Fibroblast of skin of right quadriceps (primary cell): ENCODE measurements at places on chromosomes 7 and 10.

DNA sequence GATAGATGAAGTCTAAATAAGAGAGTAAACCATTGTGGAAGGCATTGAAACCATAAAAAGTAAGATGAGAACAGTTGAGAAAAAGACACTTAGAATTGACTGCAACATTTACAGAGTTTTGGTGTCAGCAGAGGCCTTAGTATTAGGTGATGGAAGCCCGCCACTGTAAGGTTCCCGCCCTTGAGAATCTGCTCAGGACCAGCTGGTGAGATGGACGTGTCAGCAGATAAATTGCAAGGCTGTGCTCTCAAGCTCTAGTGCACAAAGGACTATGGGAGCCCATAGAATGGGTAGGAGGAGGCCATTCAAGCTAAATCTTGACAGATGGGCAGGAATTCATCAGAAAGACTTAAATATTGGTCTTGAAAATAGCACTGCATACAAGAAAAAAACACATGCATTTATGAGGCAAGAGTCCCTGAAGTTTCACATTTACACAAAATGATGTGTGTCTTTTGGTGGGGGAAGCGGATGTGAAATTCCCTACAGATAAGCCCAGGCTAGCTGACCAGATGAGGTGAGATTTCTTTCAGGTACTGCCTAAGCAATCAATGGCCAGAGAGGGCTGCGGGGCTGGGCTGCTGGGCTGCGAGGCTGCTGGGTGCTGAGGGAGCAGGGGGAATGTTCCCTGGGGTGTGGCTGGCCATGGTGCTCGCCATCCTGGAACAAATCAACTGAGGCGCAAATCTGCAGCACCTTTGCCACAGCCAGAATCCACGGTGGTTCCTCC is 42.5 kb downstream of the SYPL1 start:
- DNase-seq: no peak

DNA sequence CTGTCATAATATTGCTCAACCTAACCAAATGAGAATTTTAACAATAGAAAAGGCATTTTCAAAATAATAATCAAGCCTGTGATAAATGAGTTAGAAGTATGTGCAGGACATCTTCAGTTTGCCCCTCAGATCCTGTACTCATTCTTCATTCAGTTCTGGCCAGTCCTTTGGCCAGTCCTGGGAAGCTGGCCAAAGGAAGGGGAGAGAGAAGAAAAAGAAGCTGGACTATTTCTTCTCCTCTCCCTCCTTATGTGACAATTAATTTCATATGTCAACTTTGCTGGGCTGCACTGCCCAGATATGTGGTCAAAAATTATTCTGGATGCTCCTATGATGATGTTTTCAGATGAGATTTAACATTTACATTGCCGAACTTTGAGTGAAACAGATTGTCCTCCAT is 31.6 kb upstream of the ITGB8 start:
- no peak for DNase-seq

DNA sequence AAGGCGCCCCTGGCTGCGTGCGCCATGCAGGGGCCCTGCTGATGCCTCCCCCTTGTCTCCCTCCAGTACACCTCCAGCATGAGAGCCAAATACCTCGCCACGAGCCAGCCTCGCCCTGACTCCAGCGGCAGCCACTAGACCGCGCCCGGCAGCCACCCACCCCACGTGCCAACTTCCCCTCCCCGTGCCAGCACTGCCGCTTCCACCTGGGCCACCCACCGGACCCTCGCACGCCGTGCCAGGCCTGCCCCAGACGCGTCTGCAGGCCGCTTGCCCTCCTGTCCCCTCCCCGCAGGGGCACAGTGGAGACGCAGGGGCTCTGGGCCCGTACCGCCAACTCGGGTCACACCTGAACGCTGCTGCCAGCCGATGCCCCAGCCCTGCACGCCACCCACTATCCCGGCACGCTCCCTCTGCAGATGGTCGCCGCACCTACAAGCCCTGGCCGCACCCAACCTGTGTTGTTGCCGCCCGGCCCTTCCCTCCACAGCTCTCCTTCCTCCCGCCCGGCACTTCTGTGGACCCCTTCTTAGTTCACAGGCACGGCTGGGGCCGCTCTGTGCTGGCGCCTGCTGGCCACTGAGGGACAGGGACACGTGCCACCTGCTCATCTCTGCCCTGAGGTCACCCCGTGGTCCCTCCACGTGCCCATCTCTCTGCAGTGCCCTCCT is 26.3 kb upstream of the AMZ1 start:
- DNase-seq: no peak

DNA sequence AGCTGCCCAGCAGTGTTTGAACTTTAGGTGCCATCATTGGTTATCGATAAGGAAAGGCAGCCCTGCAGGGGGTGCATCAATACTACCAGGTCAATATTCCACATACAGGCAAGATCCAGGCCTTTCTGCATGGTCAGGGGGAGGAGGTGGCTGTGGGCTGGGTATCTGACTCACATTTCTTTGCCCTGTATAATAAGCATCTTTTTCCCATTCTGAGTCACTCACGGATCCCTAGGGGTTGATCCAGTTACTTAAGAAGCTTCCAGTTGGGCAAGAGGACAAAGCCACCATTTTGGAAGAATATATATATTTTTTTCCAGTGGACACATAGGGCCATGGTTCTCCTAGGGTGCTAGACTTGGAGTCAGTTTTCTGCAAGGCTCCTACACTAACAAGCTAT is 114.2 kb upstream of the HABP2 start:
- peak; percentile 78 for DNase-seq

- DNase-seq: no peak
These were observed 50.2 kb downstream of the LOXL4 start for GRCh38 chr10:98217801-98218200.

DNA sequence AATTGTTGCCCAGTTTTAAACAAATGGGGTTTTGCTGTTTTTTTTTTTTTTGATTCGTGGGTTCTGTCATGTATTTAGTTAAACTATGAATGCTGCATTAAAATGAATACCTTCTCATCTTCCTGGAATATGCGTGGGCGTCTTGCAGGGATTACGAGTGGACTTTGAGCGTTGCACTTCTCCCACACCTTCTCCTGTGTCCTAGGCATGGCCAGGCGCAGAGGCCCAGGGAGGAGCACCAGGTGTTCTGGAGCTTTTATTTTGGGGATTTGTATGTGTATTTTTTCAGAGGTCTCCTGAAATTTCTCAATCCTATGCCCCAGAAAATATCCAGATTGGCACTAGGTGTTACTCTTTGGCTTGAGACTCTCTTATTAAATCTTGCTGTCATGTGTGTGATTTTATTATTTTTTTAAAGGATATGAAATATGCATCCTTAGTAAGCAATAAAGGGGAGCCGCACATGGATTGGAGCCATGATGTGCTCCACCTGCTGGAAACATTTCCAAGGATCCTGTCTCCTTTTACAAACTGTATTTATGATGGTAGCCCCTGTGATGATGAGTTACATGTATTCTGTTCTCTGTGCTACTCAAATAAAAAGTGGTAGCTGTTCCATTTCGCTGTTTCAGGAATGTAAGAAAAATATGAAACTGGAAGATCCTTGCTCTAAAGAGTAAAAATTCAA is 482.2 kb upstream of the KLF6 start:
- DNase-seq: no peak

DNA sequence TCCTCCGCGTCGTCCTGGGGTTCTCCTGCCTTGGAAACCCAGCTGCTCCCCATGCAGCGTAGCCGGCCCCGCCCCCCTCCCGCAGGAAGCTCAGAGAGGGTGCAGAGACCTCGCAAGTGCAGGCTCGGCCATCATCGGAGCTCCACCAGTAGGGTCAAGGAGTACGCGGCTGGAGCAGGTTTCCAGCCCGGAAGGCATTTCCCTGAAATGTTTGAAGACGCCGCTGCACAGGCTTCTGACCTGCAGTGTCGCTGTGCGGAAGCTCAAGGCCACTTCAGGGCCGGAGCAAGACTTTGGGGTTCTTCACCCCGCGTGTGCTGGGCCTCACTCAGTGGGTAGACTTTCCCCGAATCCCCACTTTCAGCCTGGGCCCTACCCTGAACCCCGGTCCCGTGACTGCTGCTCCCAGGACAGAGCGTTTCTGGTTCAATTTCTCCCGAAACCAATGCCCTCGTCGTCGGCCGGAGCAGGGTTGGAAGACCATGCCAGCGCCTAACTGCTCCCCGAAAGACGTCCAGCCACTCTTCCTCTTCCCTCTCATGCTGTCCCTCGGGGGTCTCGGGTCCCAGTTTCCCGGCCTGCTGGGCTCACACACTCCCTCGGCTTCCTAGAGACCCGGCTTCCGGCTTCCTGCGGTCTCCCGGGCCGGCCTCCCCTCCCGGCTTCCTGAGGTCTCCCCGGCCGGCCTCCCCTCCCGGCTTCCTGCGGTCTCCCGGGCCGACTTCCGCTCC is 52.1 kb downstream of the INSIG1 start:
- no peak for DNase-seq

GRCh38 chr7:27157702-27158431 is 1.4 kb upstream of the HOXA7 start:
- DNase-seq: no peak

DNA sequence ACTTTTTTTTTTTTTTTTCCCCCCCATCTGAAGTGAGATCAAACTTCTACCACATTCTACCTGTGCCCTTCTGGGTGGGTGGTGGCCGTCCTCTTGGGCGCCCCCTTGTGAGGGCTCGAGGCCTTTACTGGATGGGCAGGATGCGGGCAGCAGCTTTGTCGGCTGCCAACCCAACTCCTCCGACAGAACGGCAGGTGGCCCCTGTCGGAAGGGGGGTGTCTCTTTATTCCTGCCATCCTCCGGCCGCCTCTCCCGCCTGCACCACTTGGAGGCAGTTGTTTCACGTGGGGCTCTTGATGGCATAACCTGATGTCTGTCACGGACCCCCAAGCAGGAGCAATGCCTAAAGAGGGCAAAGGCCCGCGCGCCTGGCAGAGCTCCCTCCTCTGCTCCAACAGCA is 31.0 kb downstream of the AMZ1 start:
- DNase-seq: no peak

DNA sequence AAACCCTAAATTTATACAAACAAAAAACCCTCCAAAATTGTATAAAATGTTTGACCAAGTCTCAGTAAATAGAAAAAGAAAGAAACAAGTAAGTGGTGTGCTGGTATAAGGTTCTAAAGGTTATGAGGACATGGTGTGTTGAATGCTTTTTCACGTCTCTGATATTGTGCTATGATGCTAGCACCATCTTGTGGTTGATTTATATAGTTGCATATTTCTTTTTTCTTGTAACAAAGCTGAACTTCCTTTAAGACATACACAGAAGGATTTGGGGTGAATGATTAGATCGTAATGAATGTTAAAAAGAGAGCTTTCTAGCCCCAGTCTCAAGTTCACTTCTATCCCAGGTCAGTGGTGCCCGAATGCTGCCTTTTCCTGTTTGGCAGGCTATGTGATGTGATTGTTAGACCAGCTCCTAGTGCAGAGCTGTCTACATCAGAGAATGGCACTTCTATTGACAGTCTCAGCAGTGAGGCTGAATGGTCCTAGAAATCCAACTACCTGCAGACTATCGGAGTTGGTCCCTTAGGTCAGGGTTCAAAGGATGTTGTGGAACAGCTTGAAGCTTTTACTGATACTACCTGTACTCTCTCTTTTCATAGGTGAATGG is 25.0 kb downstream of the VTI1A start:
- peak; percentile 47 for DNase-seq

DNA sequence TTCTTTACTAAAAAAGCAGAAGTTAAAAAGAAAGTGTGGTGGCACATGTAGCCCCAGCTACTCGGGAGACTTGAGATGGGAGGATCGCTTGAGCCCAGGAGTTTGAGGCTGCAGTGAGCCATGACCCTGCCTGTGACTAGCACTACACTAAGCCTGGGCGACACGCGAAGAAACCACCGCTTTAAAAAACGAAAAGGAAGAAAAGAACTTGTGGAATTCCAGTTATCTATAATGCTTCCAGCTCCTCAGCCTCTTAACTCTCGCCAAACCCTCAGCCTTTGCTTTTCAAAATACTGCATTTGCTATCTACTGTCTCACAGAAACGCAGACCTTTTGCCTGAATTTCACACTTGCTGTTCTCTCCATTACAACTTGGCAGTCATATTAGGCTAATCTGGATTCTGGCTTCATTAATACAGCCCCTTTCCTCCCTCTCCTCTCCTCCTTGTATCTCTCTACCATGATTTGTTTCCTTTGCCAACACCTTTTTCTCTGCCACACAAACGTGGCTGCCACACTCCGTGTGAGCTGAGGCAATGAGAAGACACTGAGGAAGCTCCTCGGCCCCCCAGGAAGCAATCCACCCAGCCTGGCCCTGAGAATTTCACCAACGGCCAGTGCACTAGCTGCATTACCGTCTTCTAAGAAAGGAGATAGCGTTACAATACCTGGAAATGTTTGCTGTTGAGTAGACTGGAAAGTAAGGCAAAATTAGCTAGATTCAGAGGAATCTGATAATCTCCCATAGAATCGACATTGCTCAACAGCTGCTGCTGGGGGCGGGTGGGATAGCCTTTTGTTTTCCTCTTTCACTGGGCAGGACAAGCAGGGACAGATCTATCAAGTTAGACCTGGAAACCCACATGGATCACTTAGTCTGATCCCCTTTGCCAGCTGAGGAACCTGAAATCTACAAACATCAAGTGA is 37.2 kb downstream of the CALML5 start:
- peak; percentile 41 for DNase-seq

DNA sequence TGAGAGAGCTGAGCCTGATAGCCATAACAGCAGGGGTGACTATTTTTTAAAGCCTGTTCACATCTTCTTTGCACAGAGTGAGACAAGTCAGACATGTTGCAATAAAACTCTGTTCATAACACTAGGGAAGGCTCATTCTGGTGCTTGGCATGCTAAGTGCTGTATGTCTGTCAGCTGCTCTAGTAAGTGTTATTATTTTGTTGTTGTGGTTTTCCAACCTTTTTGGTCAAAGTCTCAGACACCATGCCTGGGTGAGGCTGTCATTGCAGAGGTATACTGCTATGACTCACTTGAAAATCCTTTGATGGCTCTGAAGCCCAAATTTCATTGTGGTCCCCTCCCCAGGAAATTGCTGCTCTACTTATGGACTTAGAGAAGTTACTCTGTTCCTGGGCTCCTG is 129.7 kb downstream of the ADRA2A start:
- no peak for DNase-seq

GRCh38 chr10:72050873-72051272 is 37.5 kb downstream of the SPOCK2 start:
- no peak for DNase-seq

DNA sequence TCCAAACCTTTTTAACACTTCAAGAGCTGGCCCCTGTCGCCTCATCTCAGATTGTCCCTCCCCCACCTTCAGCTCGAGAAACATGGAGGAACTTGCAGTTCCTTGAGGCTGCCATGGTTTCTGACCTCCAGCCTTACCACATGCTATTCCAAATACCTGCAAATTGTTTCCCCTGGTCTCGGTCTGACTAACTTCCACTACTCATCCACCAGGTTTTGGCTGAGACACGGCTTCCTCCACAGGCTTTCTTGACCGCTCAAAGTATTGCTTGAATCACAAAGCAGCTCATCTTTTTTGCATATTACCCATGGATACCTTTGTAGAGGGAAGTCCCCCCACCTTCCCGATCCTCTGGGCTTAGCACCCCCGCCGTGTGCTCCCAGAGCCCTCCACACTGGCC is 5.2 kb upstream of the SAMD8 start:
- no peak for DNase-seq

DNA sequence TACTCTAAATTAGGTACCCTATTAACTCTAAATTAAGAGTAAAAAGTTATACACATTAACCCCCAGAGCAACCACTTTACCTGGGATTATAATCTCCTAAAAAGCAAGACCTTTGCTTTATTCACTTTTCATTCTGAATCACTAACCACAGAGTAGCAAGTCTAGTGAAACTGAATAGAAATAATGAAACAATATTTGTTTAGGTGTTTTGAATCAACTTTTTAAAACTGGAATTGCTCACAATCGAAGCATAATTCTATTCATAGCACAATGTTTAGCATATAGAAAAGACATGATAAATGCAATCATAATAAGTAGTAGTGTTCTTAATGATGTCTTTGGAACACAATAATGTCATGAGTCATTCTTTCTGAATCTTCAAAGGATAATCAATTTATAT is 37.0 kb upstream of the CASD1 start:
- no peak for DNase-seq

GRCh38 chr7:103918631-103919271 is 70.7 kb downstream of the RELN start:
- DNase-seq: no peak
